ENCODE measurements at places on chromosomes 11 and 22. TPM values are rescaled to one million over a fixed set of nuclear protein-coding genes. Genes with fewer than 3 reads are reported as not detected.

GRCh38 chr22:28570696-28571373 is 108.8 kb downstream of the TTC28 start:
- no peak for DNase-seq

DNA sequence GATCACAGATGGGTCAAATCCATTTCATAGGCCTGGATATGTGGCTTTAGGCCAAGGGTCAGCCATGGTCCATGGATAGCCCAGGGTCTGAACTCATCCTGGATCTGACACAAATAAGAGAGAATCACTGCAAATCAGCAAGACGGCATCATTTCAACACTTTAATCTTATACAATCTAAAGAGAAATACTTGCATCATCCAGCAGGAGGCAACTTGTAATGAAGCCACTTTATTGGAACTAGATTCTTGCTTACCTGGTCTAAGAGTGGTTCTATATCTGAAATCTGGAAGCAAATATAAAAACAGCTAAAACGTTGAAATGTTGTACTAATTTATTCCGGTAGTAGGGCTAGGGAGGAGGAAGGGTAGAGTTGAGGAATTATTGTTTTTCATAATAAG is 870.1 kb downstream of the JRKL start:
- no peak for DNase-seq

DNA sequence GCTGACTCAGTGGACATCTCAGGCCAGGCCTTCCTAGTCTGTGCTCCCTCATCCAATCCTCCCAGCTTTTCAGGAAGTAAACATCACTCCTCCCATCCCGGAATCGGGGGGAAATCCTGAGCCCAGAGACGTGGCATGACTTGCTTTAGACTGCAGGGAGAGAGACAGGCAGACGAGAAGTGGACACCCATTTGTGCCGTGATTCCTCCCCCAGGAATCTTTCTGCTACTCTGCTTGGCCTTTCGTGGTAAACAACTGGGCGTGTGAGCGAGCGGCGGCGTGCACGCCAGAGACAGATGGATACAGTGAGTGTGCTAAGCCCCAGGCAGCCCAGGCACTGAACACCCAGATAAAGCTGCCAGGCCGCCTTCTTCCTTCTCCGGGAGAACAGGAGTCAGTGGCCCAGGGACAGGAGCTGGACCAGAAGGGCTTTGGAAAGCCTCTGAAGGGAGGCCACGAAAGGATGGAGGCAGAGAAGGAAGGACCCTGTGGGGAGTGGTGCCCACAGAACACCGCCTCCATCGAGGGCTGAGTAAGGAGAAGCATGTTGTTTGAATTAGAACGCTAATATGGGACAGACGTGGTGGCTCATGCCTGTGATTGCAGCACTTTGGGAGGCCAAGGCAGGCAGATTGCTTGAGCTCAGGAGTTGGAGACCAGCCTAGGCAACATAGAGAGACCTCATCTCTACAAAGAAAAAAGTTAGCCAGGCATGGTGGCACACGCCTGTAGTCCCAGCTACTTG is 53.0 kb upstream of the PRR5 start:
- DNase-seq = peak; percentile 44

DNA sequence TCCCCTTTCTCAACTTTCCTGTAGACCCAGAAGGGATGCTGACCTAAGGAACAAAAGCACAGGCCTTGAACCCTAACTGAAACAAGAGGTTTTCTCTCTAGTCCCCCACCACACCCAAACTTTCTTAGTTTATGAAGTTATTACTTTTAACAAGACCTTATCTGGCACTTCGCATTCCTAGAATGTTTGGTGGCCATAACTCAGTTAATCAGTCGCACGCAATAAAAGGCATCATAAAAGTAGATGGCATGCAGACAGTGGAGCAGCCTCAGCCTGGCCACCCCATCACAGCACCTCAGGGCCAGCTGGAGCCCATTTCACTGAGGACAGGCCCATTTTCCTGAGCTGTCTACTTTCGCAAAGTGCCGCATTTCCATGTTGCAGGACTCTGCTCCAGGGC is 301.9 kb downstream of the OPCML start:
- DNase-seq = no peak

GRCh38 chr11:56750190-56750589 is 1.7 kb upstream of the OR9G4 start:
- no peak for DNase-seq

GRCh38 chr11:102276783-102277182 is 40.5 kb upstream of the BIRC3 start:
- DNase-seq = no peak

DNA sequence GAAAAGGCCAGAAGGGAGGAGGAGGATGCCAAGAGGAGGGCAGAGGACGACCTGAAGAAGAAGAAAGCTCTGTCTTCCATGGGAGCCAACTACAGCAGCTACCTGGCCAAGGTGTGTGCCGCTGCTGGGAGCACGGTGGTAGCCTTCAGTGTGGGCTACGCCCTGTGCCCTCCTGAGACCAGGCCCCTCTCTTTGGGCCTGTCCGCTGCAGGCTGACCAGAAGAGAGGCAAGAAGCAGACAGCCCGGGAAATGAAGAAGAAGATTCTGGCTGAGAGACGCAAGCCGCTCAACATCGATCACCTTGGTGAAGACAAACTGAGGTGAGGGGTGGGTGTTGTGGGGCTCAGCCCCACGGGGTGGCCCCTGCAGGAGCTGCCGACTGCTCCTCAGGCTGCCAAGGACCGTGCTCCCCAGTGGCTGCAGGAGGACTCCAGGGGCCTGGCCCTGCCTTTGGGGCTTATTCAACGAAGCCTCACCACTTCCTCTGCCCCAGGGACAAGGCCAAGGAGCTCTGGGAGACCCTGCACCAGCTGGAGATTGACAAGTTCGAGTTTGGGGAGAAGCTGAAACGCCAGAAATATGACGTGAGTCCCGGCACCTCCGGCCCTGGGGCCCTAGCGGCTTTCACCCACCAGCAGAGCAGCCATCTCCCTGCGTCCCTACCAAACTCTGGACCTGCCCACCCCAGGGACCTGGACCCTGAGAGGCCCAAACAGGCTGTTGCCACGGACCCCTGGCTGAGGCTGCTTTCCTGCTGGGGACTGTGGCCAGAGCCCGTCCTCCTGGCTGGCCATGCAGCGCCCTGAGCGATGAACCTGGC is 12.6 kb upstream of the MRPL23 start:
- no peak for DNase-seq

DNA sequence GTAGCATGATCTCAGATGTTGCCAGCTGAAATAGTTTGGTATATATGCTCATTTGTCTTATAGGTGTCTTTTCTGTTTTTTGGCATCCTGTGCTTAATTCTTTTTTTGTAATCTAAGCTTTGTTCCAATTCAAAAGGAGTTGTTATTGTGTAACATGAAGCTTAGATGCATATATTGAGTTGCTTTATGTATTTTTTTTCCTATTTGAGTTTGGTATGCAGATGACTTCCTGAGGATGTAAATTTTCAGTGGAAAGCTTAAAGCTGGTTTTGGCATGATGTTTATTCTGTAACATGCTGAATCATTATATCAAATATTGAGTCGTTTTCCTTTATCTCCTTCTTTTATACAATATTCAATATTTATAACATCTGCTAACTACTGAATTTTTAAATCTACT is 69.4 kb downstream of the DDX10 start:
- no peak for DNase-seq

DNA sequence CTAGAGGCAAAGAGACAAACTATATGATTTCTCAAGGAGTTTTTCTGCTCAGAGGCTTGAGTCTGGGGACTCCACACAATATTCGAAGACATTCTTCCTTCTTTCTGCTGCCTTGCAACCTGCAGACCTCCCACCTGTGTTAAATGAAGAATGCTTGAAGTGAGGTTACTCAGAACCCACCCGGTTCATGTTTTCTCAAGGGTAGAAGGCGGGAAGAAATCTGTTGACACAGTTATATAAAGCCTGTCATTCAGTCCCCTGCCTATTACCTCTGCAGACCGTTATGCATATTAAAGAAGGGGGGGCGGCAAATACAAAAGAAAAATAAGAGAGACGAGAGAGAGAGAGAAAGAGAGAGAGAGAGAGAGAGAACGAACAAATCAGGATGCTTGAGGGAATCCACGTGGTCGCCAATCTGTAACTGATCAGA is 2.2 kb upstream of the KMT2A start:
- no peak for DNase-seq

GRCh38 chr11:64770120-64770519 is 8.2 kb downstream of the SF1 start:
- peak; percentile 6 for DNase-seq

Gene SNX19
- total RNA-seq = 68.5 TPM

Gene H19
- total RNA-seq = 1,560 TPM

Gene ALDH3B2
- total RNA-seq = not detected
